ENCODE measurements at places on chromosomes 7 and 10.

DNA sequence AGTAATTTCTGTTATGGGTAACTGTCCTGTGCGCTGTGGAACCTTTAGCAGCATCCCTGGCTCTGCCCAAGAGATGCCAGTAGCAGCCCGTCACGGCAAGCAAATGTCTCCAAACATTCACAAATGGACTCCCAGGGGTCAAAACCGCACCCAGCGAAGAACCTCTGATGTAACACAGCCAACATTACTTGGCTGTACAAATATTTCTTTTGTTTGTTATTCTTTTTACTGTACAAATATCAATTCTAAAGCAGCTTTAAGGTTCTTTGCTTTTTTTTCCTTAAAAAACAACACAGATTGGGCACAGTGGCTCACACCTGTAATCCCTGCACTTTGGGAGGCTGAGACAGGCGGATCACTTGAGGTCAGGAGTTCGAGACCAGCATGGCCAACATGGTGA lies 182.5 kb downstream of the KMT2E start:
- no peak for DNase-seq

- DNase-seq: no peak
Measured at GRCh38 chr7:66967029-66967428, 28.4 kb downstream of the SBDS start.

- no peak for DNase-seq
Measured at GRCh38 chr10:43347997-43348396, 23.4 kb upstream of the FXYD4 start.

- DNase-seq: no peak
Measured at GRCh38 chr10:411603-412002, 276.3 kb downstream of the ZMYND11 start.

GRCh38 chr10:17883621-17884020 lies 68.1 kb upstream of the SLC39A12 start:
- DNase-seq: no peak

DNA sequence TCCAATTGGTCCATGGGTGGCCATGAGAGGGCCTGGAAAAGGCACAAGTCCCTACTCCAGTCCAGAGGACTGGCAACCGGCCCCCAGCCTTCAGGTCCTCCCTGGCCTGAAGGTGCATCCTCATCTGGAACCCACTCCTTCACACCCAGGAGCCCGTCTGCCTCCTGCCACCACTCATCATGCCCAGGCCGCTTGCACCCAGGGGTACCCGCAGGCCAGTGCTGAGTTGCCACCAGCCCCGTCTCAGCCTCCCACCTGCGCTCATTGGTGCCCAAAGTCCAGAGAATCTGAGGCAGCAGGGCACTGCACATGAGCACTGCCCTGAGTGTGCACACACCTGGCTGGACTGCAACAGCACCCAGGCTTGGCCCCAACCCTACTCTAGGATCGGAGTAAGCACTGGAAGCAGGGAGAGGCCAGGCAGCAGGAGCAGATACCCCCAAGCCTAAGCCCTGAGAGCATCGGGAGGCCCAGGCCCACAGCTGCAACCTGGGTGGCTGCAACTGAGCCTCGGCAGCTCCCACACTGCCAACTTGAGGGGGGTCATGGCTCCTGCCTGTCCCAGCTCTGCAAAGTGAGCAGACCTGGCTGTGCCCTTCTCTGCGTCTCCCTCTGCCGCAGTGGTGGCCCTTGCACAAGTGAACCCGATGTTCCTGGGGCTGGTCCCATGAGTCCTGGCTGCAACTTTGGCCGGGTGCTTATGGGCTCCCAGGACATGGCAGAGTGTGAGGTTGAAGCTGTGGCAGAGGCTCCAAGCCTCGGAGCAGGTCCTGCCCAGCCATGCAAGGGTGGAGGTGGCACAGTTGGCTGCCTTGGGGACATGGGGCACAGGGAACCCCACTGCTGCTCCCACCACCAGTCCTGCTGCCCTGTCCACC lies 44.3 kb downstream of the TCERG1L start:
- DNase-seq: no peak

GRCh38 chr10:104085801-104086400 lies at the start of gene COL17A1:
TSS of gene COL17A1 (minus strand) at chr10:104085880. CDS start at chr10:104080673, 5,207 bp downstream.
- DNase-seq: no peak

- no peak for DNase-seq
Measured at GRCh38 chr7:8724080-8724718, 290.8 kb downstream of the NXPH1 start.

- DNase-seq: no peak
Measured at GRCh38 chr10:52855546-52856325, 83.2 kb upstream of the MBL2 start.

GRCh38 chr7:97226541-97226940 lies 109.0 kb downstream of the SDHAF3 start:
- no peak for DNase-seq

DNA sequence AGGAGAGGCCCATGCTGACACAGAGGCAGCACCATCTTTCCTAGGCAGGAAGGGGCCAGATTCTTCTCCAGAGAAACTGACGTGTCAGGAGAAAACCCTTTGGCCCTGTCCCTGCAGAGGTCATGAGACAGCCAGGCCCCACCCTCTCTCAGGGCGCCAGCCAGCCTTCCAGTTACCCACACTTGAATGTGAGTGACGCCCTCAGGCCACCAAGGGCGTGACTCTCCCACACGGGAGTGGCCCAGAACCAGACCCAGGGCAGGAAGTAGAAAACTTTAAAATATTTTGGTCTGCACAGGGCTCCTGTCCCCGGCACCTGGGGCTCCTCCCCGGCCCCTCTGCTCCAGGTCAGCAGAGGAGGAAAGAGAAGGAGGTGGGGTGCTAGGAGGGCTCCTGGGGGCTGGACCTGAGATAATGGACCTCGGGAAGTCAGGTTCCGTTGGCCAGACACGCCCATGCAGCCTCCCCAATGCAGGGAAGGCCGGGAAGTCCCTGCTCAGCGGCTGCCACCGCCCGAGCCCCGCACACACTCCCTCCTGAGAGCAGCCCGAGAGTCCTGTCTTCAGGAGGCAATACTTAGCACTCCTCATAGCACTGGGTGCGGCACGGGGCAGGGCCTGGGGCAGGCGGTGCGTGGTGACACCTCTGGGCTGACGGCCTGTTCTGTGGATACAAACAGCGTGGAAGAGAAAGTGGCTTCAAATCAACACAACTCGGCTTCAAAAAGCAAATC lies 67.0 kb upstream of the CFAP46 start:
- no peak for DNase-seq

DNA sequence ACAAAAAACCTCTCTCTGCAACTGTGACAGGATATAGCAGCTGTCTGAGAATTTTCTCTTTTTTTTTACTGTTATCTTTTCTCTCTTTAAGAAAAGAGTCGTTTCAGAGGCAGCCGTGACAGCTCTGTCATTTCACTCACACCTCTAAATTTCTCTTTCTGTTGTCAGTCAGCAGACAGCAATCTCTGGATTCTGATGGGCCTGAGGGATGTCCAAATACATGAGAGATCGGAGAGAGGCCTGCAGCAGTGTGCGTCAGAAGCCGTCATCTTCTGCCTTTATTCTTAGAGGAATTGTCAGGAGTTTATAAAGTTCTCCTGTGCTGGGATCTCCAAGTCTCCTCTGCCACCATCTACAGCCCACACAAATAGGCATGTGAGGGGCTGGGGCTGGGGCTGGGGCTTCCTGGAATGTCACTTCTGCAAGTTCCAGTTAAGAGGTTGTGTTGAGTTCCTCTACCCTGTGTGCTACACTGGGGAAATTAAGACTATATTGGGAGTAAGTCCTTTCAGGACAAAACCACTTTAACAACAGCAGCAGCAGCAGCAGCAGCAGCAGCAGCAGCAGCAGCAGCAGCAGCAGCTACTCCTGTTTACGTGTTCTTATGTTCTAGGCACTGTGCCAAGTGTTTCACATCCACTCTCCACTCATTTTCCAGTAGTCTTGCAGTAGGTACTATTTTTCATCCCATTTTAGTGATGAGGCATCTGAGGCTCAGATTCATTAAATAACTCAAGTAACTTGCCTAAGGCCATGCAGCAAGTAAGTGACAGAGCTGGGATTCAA lies 541.3 kb downstream of the LRMDA start:
- DNase-seq: no peak

GRCh38 chr10:68560186-68560942 lies at the start of gene TET1:
TSS of gene TET1 (plus strand) at chr10:68560337. CDS start at chr10:68572339, 12,002 bp downstream.
- peak; percentile 37 for DNase-seq

GRCh38 chr10:131464789-131465188 lies 153.3 kb upstream of the TCERG1L start:
- no peak for DNase-seq

- DNase-seq: no peak
Measured at GRCh38 chr7:93315896-93316295, 83.7 kb downstream of the VPS50 start.

- no peak for DNase-seq
Measured at GRCh38 chr7:1953199-1954190, 279.2 kb downstream of the MAD1L1 start.

GRCh38 chr7:45716380-45717203 lies 142.4 kb downstream of the ADCY1 start:
- no peak for DNase-seq

DNA sequence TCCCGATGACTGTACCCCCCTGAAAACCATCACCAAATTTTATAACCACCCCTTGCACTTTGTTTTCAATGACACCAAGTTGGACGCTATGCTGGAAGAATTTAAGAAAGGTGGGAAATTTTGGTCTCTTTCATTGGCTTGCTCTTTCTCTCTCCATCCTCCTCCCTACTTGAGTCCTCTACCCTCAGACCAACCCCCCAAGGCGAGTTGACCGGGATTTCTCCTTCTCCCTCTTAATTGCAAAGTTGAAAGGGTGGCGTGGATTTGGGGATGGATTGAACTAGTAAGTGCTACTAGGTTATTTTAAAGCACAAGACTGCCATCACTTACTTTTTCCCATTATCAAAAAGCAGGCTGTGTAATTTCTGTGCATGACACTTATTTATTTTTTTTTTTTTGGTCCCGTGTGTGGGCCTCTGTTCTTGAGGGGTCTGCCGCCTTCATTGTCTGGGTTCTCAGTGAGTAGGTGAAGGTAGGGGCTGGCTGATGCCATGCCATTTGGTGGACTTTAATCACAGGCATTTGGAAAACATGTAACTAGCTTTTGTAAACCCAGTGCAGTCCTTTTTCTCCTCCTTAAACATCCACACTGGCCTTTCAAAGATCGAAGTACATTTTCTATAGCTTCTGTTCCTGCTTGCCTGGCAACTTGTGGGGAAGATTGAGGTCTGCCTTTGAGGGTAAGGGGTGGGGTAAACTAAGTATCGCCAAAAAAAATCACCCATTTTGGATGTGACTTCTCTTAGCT lies 2.1 kb downstream of the CNNM2 start:
- DNase-seq: no peak

DNA sequence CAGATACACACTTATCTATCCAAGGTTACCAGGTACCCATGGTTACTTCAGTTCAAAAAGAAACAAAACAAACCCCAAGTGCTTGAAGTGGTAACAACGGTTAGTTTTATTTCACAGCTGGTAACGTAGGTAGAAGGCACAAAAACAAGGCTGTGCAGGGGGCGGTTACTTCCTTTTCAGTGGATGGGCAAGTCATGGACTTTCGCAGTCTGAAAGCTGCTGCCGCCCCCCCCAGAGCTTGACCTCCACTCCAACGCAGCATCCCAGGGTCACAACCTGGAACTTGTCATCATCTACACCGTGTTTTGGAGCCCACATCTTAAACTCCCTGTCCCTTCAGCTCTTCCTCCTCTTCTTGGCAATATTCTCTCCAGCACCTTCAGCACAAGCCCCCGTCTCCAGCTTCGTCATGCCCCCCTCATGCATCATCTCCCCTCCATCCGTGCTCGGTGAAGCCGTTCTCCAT lies 181.2 kb upstream of the ITGB1 start:
- no peak for DNase-seq

DNA sequence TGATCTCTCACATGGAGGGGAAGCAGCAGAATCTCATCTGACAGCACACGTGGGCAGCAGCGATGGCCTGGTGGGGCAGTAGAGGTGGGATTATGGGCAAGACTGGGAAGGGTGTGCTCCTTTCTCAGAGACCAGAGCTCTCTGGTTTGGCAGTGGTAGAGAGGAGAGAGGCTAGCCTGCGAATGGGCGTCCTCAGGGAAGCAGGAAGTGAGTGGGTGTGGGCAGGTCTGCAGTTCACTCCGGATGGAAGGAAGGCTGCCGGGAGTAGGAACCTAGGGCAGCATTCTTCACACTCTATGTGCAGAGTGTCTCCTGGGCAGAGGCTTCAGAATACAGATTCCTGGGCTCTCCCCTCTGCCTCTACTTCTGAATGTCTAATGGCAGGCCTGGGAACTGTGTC lies 162.8 kb upstream of the BMPER start:
- no peak for DNase-seq

- no peak for DNase-seq
Measured at GRCh38 chr7:2593036-2593727, 34.4 kb downstream of the IQCE start.

GRCh38 chr7:137001041-137001440 lies 132.6 kb downstream of the CHRM2 start:
- DNase-seq: no peak

DNA sequence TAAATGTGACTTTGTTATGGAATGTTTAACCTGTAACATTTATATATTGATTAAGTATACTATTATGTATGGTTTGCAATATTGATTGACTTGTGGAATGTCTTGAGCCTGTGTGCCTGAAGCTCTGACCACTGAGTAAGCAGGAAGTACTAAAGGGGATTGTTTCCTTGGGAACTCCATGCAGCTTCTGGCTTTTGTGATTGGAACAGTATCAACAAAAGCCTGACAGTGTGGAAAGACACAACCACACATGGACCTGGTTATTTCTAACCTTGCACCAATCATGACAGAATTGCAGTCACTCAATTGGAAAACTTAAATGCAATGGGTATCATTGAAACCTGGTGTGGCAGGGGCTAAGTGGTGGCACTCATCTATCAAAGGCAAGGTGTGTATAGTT lies 45.5 kb upstream of the PIK3CG start:
- no peak for DNase-seq

GRCh38 chr10:4934391-4934987 lies 28.7 kb upstream of the AKR1C1 start:
- no peak for DNase-seq

DNA sequence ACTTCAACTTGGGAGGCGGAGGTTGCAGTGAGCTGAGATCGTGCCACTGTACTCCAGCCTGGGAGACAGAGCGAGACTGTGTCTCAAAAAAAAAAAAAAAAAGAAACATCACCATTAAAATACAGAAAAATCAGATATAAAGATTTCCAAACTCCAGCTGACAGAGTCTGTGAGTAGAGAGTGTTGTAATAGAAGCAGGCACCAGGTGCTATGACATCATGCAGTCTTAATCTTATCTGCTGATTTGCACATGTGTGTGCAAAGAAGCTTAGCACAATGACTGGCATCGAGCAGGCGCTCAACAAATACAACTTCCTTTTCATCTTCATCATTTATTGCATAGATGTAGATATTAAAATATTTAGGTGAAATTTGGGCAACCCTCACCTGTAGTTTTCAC lies 92.2 kb downstream of the PRKCQ start:
- DNase-seq: no peak

GRCh38 chr10:103433858-103434257 lies 18.3 kb downstream of the CALHM2 start:
- no peak for DNase-seq

GRCh38 chr7:36119005-36119706 lies 33.9 kb upstream of the EEPD1 start:
- no peak for DNase-seq
